Daoy (cell line): ENCODE measurements at places on chromosomes 2 and 18. TPM values are rescaled to one million over a fixed set of nuclear protein-coding genes. Genes with fewer than 3 reads are reported as not detected.

Gene SCTR
- not detected in 2 replicates for total RNA-seq

Gene MPP4
- 7.8 and 9.3 TPM in 2 replicates for total RNA-seq

Gene LYPD1
- total RNA-seq, result 130 and 153 TPM in 2 replicates

Gene LYG2
- total RNA-seq, result not detected in 2 replicates

Gene ALK
- total RNA-seq, result 0.03 and 0.11 TPM in 2 replicates

Gene IL1F10
- total RNA-seq, result not detected in 2 replicates

Gene ATG16L1
- total RNA-seq, result 52.2 and 74.7 TPM in 2 replicates

Gene THADA
- 29.3 and 30.2 TPM in 2 replicates for total RNA-seq

Gene C2orf42
- total RNA-seq, result 13.2 and 15.0 TPM in 2 replicates

Gene RNF152
- 1.3 and 4.2 TPM in 2 replicates for total RNA-seq

Gene ZNF396
- 0.74 and 5.4 TPM in 2 replicates for total RNA-seq

Gene CCDC102B
- 1.5 and 2.6 TPM in 2 replicates for total RNA-seq

Gene PAIP2B
- 2.5 and 3.1 TPM in 2 replicates for total RNA-seq

Gene IL36A
- total RNA-seq, result not detected in 2 replicates

Gene IL36RN
- not detected in 2 replicates for total RNA-seq

GRCh38 chr2:43898838-43899346 is 60.1 kb downstream of the ABCG8 start:
- no peak for DNase-seq

- DNase-seq, result no peak
These were observed 900.8 kb downstream of the SLC4A3 start for GRCh38 chr2:220528180-220528675.

DNA sequence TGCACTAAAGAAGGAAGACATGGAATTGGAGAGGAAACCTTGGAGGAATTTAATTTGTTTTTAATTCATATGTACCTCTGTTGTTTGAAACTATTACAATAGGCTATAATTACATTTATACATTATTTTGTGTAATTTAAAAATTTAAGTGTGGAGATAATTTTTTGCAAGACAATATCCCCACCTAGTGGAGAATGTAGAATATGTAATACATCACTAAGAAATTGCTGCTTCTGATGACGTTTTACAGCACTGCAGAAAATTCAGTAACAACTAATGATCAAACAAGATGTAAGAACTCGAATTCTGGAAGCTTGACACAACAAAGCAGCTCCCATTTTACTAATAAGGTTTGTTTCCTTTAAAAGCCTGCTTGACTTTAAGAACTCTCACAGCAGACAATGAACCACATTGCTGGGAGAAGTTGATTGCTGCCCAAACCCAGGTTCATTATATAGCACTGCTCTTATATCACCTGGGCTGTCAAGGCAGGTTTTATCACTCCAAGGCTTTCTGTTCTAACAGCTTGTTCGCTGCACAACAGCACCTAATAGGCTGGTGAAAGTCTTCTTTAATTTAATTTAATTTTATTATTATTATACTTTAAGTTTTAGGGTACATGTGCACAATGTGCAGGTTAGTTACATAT is 53.4 kb downstream of the THADA start:
- no peak for DNase-seq

GRCh38 chr2:18791172-18791797 is 201.9 kb upstream of the NT5C1B start:
- DNase-seq, result peak; percentile 29

- DNase-seq, result no peak
These were observed 22.1 kb downstream of the KIF1A start for GRCh38 chr2:240797914-240798313.

DNA sequence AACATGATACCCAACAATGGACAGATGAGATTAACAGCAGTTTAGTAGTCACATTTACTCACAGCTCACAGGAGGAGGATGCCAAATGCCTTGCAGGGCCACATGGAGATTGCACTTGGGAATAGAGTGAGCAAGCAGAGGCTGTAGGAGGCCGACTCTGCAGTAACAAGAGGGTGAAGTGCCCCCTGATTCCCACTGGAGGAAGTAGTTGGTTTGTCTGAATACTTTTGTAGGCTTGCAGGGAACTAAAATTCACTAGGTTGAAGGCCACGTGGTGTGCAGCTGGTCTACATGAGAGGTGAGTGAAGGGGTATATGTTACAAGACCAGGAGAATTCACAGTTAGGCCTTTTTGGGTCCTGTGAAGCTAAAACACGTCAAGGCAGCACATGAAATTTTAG is 419.3 kb upstream of the TNP1 start:
- peak; percentile 54 for DNase-seq

DNA sequence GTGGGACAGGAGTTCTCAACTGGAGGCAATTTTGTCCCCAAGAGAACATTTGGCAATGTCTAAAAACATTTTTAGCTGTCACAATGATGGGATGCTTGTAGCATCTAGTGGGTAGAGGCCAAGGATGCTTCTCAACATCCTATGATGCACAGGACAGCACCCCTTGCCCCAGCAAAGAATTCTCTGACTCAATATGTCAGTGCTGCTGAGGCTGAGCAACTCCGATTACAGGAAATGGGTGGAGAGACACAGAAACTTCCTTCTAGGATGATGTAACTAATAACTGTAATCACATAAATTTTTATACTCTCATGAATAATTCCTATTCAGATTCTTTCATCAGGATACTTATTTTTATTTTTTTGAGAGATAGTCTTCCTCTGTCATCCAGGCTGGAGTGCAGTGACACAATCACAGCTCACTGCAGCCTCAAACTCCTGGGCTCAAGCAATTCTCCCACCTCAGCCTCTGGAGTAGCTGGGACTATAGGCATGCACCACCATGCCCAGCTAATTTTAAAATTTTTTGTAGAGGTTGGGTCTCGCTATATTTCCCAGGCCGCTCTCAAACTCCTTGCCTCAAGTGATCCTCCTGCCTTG is 120.3 kb upstream of the ACAA2 start:
- DNase-seq, result peak; percentile 36

DNA sequence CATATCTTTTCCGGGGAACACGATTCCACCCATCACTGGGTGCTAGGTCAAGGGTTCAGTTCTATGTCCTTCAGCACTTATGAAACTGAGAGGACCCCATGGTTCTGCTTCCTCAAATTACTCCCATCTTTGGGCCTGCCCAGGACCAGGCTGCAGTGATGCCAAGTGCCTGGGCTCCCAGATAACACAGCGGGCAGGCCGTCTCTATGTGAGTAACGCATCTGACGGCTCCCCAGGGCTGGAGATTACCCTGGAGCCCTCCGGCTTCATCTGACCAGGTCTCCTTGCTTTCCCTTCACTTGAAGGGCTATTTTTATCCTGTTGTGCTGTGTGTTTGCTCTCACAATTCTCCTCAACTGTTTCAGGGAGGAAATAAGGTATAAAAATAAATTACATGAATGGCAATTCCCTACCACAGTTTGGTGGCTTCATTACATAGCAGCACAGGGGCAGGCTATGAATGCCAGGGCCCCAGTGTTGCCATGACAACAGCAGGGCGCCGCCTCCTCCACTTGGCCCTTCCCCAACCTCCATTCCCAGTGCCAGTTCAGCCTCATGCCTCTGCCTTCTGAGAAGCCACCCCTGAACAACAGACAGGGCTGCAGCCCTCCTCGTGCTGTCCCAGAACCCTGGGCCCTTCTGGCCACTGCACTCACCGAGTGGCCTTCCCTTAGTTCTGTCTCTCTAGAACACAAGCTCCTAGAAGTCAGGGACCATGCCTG is 25.4 kb upstream of the TMEM131 start:
- DNase-seq, result peak; percentile 21

DNA sequence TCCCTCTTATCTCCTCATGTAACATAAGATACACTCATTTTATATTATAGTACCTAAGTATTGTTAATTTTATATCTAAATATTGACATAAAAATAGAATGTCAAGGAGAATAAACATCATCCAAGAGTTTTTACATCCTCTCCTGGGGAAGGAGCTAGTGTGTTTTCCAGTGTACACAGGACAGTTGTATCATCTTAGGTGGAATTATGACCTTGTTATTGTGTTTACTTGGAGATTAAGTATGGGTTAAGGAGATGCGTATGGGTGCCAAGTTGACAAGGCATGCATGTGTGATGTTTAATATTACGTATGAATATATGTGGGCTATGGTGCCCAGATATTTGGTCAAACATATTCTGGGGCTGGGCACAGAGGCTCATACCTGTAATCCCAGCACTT is 11.2 kb upstream of the DDX1 start:
- no peak for DNase-seq

- DNase-seq, result peak; percentile 44
These were observed 31.1 kb downstream of the TMEM178A start for GRCh38 chr2:39696838-39697237.

DNA sequence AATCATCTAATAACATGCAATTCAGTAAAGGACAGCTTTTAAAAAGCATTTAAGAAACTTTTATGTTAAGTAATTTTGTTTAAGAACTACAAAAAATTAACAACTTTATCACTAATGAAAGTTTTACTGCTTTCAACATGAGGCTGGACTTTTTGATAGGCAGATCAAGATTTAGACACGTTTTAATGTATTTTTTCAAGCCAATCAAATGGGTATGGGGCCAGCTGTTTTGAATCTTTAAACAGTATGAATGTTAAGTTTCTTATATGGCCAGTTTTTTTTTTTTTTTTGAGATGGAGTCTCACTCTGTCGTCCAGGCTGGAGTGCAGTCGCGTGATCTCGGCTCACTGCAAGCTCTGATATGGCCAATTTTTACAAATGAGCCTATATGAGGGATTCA is 73.1 kb downstream of the ST6GAL2 start:
- no peak for DNase-seq

- no peak for DNase-seq
These were observed 23.3 kb downstream of the MFF start for GRCh38 chr2:227348324-227348723.
